Activated T-helper 1 cell treated with anti-CD3 and anti-CD28 coated beads, Interleukin-12 subunit alpha, Interleukin-12 subunit beta, Interleukin-2, Interleukin-4 antibody, amounts not matched to agents 30 ng/mL and 10 ng/mL and 1 ng/mL, durations not matched to agents 14 hours and 24 hours and 36 hours (primary cell): ENCODE measurements at places on chromosomes 12 and 14. TPM values are rescaled to one million over a fixed set of nuclear protein-coding genes. Genes with fewer than 3 reads are reported as not detected.

DNA sequence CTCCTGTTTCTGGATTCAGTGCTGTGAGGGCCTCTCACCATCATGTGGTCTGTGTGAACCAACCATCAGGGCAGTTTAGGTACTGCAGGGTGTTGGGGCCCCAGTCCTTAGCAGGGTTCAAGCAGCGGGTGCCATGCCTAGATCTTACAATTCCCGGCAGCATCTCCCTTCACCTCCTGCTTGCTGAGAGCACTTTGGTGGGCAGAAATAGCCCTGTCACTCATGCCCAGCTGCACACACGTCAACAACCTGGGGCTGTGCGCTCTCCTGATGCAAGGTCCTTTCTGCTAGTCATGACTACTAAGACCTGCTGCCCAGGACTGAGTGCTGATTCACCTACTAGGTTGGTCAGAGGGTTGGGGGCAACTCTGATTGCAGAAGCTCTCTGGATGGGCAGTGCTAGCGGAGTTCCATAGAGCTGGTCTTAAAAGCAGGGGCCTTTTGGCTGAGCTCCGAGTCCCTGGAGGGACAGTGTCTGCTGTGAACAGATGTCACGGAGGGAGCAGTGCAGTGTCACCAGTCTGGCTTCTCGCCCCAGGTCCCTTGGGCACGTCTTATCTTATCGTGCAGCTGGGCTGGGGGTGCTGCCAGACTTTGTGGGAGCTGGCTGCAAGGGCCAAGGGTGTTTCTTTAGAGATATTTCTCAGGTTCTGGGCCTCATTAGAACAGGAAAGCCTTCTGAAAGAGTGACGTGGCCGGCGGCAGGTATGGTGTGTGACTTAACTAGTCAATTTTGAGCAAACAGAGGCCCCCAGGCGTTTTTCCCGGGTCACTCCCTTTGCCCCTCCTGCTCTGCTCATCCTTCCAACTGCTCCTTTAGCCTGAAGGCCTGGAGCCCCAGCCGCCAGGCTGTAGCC is 71.8 kb downstream of the NINJ2 start:
- peaks cover 8% of the 10 kb centered on the region for H3K27me3 ChIP-seq
- H3K27ac ChIP-seq: no peak overlapping the region
- H3K4me1 ChIP-seq: peaks cover 10% of the 10 kb centered on the region
- no peak overlapping the region for H3K4me3 ChIP-seq

DNA sequence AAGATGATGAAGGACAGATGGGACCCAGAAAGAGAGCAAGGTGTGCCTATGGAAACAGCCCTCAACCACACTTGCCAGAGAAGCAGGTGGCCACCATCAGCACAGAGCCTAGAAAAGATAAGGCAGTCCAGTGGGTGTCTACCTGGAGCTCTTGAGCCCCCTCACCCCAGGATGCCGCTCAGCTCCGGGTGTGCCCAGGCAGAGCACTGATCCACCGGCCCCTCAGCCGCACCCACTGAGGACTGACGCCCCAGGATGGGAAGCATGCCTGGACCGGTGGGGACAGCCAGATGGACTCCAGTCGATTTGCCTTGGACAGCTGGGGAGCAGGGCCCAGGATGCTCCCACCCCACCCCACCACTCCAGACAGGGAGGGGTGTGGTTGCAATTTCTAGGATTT is 15.1 kb upstream of the ZFP36L1 start:
- H3K4me1 ChIP-seq: peaks cover 15% of the 10 kb centered on the region
- no peak overlapping the region for H3K4me3 ChIP-seq
- peaks cover 4% of the 10 kb centered on the region for H3K27me3 ChIP-seq
- H3K36me3 ChIP-seq: peaks cover 4% of the 10 kb centered on the region

DNA sequence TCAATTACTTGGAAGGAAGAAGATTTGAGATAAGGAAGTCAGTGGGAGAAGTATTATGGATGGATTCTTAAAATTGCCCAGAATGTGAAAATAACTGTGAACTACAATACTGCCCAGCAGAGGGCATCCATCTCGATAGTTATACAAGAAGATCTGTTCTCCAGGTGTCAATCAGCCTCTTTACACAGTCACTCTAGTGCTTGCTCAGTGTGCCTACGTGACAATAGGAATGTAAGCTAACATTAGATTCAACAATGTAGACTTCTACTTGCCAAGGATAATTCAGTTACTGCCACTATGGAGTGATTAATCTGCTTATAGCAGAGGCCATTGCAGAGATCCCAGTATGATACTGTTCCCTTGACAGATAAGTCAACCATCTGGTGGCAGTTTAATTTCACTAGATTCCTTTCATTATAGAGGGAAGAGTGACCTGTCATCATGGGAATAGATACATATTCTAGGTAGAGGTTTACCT is 10.6 kb upstream of the MAP4K5 start:
- H3K4me1 ChIP-seq: peaks cover 16% of the 10 kb centered on the region
- H3K27me3 ChIP-seq: peaks cover 13% of the 10 kb centered on the region
- no peak overlapping the region for H3K27ac ChIP-seq
- H3K36me3 ChIP-seq: no peaks in the 10 kb centered on the region

The RPL10L gene
- not detected in 2 replicates for total RNA-seq

DNA sequence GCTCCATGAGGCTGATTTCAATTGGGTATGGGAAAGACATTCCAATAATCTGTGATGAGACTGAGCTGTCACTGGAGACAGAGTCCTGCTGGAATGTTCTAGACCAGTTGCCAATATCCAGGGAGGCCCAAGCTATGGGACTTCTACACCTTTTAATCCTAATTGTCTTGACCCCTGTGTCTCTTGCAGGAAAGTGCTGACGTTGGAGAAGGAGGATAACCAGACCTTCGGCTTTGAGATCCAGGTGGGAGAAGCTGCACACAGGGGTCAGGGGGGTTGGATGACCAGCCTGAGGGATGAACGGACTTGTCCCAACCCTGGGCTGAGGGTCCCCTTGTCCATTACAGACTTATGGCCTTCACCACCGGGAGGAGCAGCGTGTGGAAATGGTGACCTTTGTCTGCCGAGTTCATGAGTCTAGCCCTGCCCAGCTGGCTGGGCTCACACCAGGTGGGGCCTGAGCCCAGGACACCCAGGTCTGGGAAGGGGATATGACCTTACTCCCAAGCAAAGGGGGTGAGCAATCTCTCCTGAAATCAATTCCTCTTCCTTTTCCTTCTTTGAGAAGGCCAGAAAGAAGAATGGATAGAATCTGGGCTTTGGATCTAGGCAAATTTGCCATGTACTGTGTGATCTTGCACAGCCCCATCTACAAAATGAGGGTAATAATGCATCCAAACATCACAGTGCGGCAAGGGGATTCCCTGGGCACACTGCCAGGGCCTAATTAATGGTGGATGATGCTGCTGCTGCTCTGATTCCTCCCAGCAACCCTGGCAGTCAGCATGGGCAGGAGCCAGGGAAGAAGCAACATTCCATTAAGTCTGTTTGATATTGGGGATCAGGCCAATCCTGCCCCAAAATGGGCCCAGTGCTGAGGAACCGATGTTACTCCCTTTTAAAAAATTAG is 4.2 kb downstream of the TAMALIN start:
- peaks cover 2% of the 10 kb centered on the region for H3K36me3 ChIP-seq
- peaks cover 15% of the 10 kb centered on the region for H3K27me3 ChIP-seq
- no peak for DNase-seq
- peaks cover 6% of the 10 kb centered on the region for H3K4me1 ChIP-seq

The PSMD9 gene
- total RNA-seq: 63.9 and 67.5 TPM in 2 replicates

The GPX2 gene
- not detected in 2 replicates for total RNA-seq

DNA sequence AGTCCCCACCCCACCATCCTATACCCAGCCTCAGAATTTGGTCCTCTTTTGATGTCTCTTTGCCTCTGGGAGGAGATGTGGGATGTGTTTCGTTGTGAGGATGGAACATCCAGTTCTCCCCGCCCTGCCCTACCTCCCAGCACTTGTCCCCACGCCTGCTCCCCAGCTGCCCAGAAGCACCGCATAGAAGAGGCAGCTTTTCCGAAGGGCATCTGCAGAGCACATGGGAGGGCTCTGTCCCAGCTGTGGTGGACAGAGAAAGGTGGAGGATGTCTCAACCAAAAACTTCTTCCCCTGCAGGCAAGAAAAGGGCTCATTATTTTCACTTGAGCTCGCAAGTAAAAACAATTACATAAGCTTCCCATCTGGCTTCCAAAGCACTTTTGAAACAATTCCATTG is 302.6 kb downstream of the PCNX1 start:
- H3K4me3 ChIP-seq: no peak overlapping the region
- DNase-seq: no peak
- peaks cover 12% of the 10 kb centered on the region for H3K4me1 ChIP-seq
- no peaks in the 10 kb centered on the region for H3K36me3 ChIP-seq
- no peaks in the 10 kb centered on the region for H3K27me3 ChIP-seq

- no peak overlapping the region for H3K4me3 ChIP-seq
- DNase-seq: peak; percentile 71
- H3K4me1 ChIP-seq: peaks cover 53% of the 10 kb centered on the region
- H3K27me3 ChIP-seq: no peaks in the 10 kb centered on the region
Observed at GRCh38 chr12:31749024-31749704, 20.3 kb upstream of the AMN1 start.
